ENCODE measurements at places on chromosomes 16 and 17.

- DNase-seq = peak; percentile 90
Measured at GRCh38 chr16:88743693-88744576, 37.6 kb downstream of the CTU2 start.

DNA sequence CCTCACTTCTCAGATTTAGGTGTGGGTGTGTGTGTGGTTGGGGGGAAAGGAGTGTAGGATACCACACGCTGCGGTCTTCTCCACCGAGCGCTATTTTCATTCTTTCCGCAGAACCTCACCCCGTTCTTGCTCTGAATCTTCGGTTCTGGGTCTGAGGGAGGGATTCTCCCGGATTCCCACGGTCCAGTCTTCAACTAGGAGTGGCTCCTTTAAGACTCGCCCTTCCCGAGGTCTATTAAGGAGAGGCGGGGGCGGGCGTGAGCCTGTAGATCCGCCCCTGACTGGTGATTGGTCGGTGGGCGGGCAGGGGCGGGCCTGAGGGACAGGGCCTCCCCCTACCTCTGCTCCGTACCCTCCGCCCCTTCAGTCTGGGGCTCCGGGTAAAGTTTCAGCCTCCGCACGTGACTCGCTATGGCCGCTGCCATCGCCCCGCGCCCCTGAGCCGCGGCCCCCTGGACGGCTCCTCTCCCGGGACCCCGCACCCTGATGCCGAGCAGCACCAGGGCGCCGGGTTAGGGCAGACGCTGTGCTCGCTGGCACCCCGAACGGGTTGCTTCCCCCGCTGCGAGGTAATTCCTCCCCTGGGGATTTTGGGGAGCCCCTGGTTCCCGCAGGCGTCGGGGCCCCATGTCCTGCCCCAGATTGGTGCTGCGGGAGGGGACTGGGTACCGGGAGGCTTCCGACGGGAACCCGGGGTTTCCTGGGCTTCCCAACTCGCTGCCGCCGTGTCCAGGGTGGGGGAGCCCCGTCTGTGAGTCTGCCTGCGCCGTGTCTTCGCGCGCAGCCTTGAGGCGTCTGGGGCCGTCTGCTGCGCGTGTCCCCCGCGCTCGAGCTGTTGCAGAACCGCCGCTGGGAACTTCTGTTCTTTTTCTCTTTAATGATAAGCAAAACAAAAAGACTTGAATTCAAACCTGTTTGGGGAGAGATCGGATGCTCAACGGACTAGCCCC is 9.2 kb downstream of the RARA start:
- DNase-seq = peak; percentile 96

DNA sequence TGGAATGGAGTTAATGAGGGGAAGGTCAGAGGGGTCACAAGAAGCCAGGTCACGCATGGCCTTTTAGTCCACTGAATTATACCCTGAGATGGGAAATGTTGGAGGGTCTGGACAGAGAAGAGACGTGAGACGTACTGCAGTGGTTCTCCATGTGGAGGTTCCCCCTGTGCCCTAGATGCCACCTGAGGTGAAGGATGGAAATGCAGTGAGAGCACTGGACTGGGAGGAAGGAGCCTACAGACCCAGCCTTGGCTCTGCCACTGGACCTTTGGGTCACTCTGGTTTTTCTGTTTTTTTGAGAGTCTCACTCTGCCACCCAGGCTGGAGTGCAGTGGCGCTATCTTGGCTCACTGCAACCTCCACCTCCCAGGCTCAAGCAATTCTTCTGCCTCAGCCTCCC is 1.8 kb upstream of the PLSCR3 start:
- DNase-seq = no peak

DNA sequence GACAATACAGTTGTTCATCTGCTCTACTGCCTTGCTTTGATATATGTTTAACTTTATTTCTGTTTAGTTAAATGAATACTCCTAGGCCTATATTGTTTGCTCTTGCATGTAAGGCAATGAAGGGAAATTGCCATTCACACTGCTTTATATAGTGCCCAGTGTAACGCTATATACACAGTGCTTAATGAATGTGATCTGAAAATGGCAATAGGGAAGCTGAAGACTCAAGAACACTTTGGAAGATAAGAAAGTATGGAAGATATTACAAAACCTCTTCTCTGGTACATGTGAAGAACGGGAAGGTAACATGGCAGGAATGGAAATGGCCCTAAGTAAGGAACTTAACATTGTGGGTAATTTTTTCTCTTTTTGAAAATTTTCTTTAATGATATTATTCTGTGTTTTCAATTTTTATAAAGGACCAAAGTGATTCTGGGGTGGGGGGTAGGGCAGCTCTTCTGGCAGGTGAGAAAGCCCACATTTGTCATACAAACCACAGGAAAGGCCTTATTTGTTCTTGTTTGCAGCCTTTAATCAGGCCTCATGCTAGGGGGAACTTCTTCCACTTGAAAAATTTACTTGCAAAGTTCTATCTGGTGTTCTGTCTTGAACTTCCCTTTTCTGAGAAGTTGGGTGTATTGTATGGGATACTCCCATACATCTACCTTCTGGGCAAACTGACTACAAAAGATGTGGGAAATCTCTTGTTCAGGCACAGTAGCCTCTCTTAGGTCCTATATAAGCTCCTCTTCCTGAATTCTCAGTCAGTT is 100.8 kb upstream of the CORO6 start:
- no peak for DNase-seq

GRCh38 chr17:29283961-29284360 is 10.0 kb downstream of the NUFIP2 start:
- no peak for DNase-seq

DNA sequence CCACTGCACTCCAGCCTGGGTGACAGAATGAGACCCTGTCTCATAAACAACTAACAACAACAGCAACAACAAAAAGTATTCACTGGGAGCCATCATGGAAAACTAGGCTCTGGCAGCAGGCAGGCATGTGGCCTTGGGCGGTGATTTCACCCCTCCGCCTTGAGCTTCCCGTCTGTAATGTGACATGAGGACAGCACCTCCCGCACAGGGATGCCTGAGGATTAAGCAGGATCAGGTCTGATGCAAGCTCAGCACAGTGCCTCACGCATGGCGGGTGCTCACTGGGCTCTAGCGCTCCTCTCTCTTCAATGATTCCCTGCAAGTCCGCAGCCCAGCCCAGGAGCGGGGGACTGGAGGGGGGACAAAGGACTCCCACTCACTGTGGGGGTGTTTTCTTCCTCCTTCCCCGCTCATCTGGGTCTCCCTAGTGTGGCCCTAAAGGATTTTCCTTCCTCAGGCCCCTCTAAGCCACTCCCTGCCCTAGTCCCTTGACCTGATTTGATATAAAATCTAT is 2.8 kb downstream of the PLCD3 start:
- DNase-seq = no peak

DNA sequence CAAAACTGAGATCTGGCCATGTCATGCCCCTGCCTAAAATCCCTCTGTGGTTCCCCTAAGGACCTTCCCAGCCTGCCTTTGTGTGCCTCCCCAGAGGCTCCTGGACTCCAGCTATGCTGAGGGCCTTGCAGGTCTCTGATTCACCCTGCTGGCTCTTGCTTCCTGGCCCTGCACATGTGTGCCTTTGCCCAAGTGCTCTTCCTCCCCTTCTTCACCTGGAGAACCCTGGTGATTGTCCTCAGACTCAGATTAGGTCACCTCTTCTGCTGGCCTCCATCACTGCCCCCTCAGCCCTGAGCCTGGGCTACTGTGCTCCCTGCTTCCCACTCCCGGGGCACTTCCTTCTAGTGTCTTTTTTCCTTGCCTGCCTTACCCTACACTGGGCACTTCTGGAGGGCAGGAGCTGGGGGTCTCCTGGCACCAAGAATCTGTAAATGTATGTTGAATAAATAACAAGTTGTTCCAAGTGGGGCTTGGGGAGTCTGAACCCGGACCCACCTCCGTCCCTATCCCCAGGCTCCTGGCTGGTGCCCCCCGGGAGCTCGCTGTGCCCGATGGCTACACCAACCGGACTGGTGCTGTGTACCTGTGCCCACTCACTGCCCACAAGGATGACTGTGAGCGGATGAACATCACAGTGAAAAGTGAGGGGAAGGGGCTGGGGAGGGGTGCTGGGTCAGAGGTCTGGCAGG is 7.8 kb downstream of the ITGA3 start:
- DNase-seq = no peak

DNA sequence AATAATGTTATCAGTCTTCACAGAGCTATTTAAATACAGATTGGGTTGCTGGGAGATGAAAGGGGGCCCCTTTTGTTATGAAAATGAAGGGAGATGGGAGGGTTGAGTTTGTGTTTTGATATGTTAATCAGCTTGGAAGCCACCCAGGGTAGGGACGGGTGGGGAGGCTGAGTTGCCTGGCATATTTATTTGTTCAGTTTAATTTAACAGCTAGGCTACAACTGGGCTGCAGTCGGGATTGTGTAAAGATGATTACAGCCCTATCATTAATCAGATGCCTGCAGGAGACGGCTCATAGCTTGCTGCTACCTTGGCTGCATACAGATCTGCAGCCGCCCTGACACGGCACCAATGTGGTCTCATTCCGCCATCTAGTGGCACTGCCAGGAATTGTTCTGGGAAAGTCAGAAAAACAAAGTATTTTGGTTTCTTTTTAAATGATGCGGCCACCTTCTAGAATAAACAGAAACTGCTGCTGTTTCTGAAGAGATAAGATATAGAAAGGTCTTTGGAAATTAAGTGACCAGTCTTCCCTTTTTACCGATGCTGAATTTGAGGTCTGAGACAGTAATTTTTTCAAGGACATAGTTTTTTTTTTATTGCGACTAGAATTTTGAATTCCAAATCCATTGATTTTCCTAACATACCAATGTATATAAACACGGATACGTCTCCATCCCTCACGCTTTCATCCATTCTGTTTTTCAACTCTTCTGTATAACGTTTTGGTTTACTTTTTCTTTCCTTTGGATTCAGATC is 458.0 kb upstream of the ASIC2 start:
- peak; percentile 57 for DNase-seq

GRCh38 chr17:55598495-55598894 is 87.2 kb upstream of the SMIM36 start:
- no peak for DNase-seq

DNA sequence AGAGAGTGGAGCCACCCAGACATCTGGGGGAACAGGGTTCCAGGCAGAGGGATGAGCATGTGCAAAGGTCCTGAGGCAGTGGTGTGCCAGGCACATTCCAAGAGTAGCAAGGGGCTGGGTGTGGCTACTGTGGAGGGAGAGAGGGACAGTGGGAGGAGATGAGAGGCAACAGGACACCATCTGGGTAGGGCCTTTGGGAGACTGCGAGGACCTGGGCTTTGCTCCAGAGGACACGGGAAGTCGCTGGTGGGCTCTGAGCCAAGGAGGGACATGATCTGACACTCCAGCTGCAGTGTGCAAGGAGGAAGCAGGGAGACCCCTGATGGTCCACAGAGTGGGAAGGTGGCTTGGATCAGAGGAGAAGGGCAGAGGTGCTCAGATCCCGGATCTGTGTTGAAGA is 56.7 kb upstream of the MED9 start:
- DNase-seq = peak; percentile 46

- DNase-seq = no peak
Measured at GRCh38 chr16:30368792-30369090, 1.6 kb downstream of the TBC1D10B start.

DNA sequence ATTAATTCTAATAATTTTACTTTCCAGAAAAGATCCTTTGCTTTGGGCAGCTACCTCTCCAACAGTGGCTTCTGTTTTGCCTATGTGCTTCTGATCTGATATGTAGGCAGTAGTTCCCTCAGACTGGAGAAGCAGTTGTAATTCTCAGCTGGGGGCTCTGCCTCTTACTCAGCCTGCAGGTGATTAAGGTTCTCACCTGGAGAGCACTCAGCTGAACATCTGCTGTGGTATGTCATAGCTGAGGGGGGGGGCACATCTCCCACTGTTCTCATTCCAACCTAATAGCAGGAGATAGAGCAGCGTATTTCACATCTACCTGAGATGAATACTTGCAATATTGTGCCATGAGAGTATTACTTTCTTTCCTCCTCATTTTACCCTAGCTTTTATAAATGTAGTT is 511.9 kb upstream of the CDH8 start:
- DNase-seq = no peak
